ENCODE measurements at places on chromosomes 4 and X.

- DNase-seq, result no peak
Observed at GRCh38 chrX:102787283-102787682, 66.7 kb downstream of the GPRASP3 start.

- no peak for DNase-seq
Observed at GRCh38 chr4:19329631-19330030, 922.1 kb upstream of the SLIT2 start.

- no peak for DNase-seq
Observed at GRCh38 chr4:23091711-23092110, 399.0 kb downstream of the GBA3 start.

GRCh38 chrX:68462653-68463052 lies 29.4 kb upstream of the OPHN1 start:
- peak; percentile 47 for DNase-seq

DNA sequence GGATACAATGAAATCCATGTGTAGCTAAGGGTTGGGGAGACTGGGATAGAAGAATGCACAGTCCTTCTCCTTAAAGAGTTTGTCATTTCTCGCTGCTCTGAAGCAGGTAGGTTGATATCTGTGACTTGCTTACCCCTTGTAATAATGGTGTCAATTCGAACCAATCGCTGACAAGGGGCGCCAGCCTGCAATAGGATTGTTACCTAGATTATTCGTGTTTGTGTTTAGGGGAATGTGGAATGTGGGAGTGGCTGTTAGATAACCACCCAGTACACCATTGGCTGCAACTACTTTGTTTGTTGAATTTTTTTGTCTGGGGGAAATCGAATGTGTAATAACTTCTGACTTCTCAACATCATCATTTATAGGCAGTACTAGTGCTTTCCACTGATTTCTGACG lies 141.6 kb downstream of the LARP7 start:
- DNase-seq, result no peak

- DNase-seq, result no peak
Observed at GRCh38 chr4:169366821-169367220, 96.1 kb upstream of the SH3RF1 start.

DNA sequence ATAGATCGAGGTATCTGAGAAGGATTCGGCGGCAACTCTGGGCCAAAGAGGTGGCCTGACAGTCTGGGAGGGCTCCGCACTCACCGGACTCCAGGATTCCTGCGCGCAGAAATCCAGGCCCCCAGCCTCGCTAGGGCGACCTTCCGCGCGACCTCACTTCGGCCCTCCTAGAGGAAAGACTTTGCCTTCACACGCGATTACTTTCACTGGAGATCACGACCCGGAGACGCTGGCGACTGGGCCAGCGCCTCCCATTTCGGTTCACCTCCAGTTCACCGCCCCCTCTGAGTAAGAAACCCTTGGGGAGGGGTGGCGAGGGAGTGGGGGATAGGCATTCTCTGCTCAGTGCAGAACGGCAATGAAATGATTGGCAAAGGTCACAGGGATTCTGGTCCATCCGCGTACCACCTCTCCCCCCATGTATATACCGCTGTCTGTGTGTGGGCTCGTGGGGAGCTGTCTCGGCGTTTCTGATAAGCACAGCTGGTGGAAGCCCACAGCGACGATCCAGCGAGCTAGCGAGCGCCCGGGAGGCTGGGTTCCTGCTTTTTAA lies 2.5 kb downstream of the POU3F4 start:
- DNase-seq, result no peak

DNA sequence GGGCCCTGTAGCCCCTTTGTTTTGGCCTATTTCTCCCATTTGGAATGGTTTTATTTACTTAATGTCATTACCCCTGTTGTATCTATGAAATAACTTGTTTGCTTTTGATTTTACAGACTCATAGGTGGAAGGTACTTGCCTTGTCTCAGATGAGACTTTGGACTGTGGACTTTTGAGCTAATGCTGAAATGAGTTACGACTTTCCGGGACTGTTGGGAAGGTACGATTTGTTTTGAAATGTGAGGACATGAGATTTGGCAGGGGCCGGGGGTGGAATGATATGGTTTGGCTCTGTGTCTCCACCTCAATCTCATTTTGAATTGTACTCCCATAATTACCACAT lies 39.4 kb downstream of the NLRP2B start:
- no peak for DNase-seq

- no peak for DNase-seq
Observed at GRCh38 chrX:130109429-130110378, 593 bp downstream of the ELF4 start.

DNA sequence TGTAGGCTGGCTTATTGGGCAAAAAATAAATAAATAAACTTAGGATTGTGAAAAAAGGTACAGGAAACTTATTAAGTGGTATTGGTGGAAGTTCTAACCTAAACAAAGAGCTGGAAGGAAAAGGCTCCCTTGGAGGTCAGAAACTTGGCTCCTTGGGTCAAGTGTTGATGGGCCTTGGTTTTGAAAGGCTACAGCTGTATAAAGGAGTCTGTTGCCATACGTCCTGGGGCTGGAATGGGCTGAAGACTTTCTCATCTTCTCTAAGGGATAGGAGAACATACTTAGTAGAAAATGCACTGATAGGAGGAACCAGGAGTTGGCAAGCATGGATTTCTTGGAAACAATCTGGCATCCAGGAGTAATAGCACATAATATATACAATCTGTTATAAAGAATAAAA lies 56.6 kb downstream of the PDLIM5 start:
- DNase-seq, result no peak

GRCh38 chr4:167380964-167381363 lies 146.7 kb upstream of the SPOCK3 start:
- no peak for DNase-seq

- peak; percentile 30 for DNase-seq
Observed at GRCh38 chrX:74924449-74925224, 615 bp downstream of the NEXMIF start.

GRCh38 chr4:119523399-119523798 lies 105.2 kb downstream of the PDE5A start:
- no peak for DNase-seq
